ENCODE measurements at places on chromosomes 6 and 20.

DNA sequence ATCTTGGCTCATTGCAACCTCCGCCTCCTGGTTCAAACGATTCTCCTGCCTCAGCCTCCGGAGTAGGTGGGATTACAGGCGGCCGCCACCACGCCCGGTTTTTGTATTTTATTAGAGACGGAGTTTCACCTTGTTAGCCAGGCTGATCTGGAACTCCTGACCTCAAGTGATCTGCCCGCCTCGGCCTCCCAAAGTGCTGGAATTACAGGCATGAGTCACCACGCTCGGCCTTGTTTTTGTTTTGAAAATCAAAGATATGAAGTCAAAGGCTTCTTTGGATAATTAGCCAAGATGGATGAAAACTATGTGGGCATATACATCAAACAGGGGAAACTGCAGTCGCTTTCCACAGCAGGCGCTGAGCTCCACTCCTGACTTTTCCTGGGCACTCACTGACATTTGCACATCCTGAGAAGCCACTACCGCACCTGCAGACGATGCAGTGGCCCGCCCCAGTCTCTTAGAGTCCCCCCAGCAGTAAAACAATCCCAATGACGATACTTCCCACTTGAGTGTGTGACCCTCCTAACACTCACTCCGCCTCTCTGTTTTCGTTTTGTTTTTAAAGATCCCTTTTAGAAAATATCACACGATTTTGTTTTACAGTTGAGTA is 44.1 kb downstream of the GJA1 start:
- DNase-seq = no peak

GRCh38 chr6:39263303-39264037 is 34.2 kb upstream of the KCNK5 start:
- DNase-seq = no peak

DNA sequence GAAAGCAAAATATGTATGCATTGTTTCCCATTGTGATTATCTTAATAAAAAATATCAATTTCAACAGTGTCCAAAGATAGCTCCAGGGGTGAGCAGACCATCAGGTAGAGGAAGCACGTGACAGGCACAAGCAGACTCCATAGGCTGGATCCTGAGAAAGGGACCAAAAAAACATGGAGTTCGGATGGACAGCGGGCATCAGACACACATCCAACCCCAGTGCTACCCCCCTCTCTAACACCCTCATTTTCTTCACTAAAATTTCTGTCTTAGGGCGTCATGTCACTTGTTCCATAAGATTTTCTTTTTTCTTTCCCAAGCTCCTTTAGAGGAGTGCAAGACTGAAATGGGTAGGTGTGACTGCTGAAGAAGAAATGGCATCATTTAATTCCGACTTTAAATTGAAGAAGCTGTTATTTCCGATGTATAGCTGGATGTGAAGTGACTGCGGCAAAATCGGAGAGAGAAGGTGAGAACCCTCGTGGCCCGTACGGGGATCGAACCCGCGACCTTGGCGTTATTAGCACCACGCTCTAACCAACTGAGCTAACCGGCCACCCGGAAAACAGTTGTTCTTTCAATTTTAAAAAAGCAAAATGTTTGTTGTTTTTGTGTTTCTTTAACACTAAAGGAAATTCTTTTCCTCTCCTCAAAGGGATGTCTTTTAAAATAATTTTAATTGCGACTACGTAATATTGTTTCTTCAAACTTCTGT is 10.3 kb upstream of the PRSS16 start:
- DNase-seq = no peak

GRCh38 chr20:49392745-49393144 is 89.7 kb downstream of the KCNB1 start:
- peak; percentile 23 for DNase-seq

DNA sequence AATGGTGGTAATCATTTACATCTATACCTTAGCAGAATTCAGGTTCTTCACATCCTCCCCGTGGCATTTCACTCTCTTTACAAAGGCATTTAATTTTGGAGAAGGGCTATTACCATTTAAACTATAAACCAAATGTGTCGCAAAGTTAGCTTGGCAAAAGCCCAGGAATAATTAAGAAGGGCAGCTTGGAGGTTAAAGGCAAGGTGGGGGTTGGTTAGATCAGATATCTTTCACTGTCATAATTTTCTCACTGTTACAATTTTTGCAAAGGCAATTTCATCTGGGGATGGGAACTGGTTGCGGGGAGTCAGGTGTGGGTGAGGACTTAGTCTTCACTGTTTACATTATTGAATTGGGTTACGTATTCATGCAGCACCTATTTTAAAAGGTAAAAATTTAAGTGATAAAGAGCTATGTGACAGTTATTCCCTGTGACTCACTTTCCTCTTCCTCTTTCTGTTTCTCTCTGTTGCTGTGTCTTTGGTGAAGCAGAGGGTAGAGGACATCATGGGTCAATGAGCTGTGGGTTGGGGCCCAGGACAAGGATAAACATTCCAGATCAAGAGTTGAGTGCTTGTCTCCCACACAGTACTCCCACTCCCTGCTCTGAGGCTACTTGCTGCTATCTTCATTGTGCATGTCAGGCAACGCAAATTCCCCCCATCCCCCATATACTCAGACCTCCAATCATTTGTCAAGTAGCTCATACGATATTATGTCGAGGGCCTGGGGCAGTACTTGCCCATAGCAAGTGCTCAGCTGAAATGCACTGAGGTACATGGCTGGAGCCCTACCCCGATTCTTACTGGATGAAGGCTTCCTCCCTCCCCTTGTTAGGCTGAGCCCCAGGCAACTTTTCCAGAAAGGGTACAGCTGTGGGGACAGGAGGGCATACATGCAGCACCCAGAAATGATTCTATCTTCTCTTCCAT is 223.1 kb upstream of the MYLIP start:
- no peak for DNase-seq

DNA sequence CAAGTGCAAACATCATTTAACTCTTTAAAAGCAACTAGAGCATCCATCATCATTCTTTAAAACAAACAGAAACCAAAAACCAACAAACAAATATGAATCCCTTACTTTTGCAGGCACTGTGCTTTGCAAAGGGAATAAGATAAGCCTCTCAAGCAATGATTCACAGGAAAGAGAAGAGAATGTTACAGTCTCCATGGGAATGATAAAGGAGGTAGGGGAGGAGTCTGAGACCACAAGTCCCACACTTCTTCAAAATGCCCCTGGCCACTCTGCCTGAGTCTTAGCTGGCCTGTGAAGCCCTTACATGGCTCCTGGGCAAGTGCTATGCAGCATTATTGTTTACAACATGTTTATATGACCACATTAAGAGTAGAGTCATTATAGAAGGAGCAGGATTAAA is 257.7 kb upstream of the MARCKS start:
- peak; percentile 8 for DNase-seq

All from NCI-H1092 treated with DMSO at 0.1 percent for 48 hours (cell line).